DMS153 (cell line): ENCODE measurements at places on chromosomes 4 and X.

DNA sequence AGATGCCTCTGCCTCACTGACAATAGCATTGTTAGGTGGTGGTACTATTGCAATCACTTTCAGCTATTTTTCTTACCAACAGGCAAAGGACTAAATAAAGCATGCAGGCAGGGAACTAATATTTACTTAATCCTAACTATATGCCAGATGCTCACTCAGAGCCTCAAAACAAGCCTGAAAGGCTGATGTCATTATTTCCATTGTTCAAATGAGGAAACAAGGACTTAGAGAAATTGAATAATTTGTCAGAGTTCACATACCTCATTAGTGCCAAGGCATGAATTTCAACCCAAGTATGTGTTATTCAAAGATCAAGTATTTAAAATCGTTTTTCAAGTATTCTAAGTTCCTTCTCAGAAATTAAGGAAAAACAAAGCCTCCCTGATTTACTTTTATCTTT is 374.9 kb upstream of the TECRL start:
- DNase-seq, result peak; percentile 81

GRCh38 chr4:47830265-47831025 is 7.4 kb downstream of the CORIN start:
- DNase-seq, result peak; percentile 31

DNA sequence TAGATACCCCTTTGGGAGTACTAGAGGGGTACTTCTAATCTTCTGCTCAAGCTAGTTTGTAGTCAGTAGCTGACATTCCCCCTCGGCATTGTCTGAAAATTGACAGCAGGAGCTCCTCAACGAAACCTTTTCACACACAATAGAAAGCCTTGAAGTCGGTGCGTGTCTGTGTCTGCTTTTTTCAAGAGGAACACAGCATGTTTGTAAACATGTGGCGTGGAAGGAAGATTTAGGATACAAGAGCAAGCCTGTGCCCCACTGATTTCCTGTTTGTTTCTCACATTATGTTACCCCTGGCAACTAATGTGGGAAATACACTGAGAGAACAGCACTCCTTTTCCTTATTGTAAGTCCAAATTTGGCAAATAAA is 252.6 kb downstream of the ANKRD50 start:
- no peak for DNase-seq

GRCh38 chrX:42530027-42530426 is 247.9 kb downstream of the PPP1R2C start:
- DNase-seq, result no peak

DNA sequence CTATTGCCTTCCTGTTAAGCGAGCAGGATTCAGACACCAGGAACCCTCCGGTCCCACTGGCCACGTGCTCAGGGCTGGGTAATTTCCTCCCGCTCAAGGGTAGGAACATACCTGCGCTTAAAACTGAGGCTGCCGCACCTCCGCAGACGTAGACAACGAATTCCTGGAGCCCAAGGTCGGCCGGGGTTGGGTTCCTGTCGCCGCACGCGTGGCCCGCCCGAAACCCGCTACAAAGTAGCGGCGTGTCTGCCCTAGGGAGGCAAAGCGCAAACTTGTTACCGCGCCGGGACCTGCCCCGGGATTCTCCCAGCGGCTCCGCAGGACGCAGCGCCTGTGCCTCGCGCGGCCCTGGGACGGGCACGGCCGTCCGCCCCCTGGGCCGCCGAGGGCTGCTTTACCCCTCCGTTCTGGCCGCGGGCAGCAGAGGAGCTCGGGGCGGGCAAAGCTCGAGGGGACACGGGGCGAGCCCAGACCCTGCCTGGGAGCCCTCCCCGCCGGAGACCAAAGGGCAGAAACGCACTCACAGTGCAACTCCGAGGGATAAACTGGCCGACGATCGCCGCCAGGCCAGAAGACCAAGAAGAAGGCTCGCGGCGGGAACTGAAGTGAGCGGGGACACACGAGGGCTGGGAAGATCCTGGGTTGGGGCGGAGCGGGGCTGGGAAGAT is at the start of gene ERVMER34-1:
ERVMER34-1 (minus strand) TSS at position 607 of the 668 bp plus-strand sequence. CDS start 5,905 bp downstream, outside the sequence.
- DNase-seq, result no peak

DNA sequence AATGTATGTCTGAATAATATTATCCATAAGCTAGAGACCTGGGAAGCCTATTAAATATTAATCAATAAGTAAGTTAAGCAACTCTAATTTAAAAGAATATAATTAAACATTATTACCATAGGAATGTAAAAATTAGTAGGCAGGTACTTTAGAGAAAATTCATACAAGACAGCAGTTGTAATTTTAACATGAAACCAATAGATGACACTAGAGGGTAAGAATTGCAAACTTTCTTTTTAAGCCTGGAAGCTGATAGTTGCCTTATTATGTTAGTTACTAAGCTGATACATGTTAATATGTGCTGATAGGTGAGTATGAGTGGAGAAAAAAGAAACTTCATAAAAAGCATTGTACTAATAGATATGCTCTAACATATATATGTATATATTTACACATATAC is 1157.4 kb downstream of the FAM133A start:
- DNase-seq, result peak; percentile 6
